ENCODE measurements at places on chromosomes 5 and 9.

GRCh38 chr9:27851858-27852257 is 278.6 kb upstream of the C9orf72 start:
- no peak for DNase-seq

DNA sequence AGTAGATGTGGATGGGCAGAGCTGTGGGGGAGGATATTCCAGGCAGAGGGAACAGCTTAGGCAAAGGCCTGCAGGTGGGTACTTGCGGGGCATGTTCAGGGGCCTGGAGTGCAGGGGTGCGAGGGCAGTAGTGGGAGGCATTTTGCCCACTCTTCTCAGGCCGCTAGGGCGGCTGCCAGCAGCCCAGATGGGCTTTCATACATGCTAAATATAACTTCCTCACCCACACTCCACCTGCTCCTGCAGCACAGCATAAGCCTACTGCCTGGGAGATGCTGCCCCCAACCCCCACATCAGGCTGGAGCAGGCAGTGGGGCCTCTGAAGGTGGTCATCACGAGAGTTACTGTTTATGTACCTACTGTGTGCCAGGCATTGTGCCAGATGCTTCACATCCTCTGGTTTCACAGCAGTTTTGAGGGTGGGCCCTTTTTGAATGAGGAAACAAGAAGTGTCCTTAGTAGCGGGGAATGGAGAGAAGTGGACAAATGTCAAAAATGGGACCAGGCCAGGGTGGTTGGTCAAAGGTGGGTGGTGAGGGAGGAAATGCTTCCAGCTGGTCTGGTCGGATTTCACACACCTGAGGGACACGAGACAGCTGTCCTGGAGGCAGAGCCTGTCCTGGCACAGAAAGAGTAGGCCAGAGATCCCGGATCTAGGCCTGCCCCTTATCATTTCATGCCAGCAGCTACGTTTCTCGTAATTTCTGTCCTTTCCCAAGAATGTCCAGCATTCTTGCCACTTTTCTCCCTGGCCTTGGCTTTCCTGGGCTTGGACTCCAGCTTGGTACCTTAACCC is 12.1 kb downstream of the RGS14 start:
- no peak for DNase-seq

DNA sequence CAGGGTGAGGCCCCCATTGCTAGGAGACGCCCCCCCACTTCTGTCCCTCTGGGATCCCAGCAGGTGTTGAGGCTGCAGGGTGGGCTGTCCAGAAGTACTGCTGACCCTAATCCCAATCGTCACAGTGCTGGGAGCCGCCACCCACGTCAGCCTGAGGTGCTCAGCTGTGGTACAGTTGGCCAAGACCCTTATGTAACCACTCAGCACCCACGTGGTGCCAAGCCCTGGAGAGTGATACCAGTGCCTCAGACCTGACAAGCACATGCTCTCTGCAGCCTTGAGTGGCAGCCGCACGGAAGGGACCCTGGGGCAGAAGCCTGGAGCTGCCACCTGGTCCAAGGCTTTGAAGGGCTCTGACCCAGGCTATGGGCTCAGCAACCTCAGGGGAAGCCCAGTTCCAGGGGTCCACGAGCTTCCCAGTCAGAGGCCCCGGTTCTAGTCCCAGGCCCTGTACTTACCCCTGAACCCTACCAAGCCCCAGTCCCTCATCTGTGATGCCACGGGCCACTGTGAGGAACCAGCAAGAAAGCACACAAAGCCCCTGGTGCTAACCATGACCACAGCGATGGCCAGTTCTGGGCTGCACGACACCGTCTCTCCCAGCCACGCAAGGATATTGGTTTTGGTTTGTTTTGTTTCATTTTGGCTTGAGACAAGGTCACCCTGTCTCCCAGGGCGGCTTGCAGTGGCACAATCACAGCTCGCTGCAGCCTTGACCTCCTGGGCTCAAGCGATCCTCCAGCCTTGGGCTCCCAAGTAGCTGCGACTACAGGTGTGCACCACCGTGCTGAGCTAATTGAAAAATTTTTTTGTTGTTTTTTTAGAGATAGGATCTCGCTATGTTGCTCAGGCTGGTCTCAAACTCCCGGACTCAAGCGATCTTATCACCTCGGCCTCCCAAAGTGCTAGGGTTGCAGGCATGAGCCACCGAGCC is 50.7 kb downstream of the DBH start:
- no peak for DNase-seq

GRCh38 chr5:35859101-35859661 is 2.5 kb downstream of the IL7R start:
- no peak for DNase-seq

DNA sequence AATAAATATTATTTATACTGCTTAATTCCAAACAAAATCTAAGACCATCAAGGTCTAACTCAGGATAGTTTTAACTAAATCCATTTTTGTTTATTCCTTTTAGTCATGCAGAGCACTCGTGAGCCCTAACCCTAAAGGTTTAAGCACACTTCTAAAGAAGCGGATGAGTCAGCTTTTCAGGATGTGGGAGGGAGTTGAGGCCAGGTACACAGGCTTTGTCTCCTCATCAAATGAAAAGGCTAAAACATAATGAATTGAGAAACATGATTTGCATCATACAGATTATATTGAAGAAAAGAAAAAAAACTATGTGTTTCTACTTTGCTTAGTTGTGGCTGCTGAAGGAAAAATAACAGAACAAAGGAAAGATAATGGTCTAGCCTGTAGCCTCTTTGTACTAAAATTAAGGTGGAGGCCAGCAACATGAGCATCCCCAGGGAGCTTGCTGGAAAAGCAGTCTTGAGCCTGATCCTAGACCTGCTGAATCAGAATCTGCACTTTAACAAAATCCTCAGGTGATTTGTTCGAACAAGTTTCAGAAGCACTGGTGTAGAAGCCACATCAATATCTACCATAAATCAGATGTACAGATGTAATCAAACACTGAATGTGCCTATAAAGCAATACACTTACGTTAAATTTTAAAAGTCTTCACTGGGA is 21.1 kb upstream of the ISCA1 start:
- peak; percentile 25 for DNase-seq

- no peak for DNase-seq
Observed at GRCh38 chr5:38968665-38969064, 105.5 kb downstream of the RICTOR start.

GRCh38 chr5:10133830-10134229 is 115.9 kb downstream of the ATPSCKMT start:
- DNase-seq, result no peak

- no peak for DNase-seq
Observed at GRCh38 chr5:158739951-158740757, 359.6 kb downstream of the EBF1 start.

DNA sequence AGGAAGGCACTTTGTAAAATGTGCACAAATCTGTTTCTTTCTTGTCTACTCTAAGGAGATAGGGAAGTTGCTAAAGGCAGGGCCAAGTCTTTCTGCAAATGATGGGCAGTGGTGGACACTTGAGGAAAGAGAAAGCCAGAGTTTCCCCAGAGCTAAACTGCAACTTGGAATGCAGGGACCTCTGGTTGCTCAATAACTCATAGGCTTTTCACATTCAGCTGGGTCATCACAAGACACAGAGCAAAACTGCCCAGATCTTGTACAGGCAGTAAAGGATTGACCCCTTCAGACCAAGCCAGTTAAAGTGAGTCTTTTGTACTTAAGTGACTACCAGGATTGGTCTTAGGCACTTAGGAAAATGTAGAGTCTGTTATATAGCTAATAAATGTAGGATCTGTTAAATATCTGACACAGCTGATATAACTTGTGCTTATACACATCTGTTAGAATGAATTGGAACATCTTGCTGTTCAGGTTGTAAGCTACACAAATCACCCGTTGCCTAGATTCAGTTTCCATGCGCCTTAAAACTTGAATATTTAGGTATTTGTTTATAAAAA is 13.5 kb upstream of the AGXT2 start:
- DNase-seq, result no peak

DNA sequence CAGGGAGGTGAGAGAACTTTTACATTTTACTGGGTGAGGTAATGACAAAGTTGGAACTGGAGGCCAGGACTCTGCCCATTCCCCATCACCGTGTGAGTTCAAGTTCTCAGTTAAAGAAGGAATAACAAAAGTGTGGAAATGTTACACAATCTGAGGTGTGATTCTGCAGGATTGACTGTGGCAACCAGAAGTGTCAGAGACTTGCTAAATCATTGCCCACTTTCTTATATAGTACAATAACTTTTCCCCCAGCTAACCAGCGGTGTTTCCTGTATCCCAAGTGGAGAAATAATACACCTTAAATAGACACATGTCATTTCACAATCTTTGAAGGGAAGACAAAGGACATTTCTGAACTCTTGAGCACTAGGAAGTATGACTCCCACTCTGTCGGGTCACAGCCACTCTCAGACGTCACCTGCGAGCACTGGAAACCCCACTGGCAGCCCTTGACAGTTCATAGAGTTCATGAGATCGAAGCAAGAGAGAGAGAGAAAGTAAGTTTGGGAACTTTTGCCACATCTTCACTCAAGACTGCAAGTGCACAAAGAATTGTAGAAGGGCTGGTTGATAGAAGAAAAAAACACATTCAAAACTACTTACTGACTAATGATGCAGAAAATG is 28.4 kb downstream of the PAX5 start:
- DNase-seq, result no peak

DNA sequence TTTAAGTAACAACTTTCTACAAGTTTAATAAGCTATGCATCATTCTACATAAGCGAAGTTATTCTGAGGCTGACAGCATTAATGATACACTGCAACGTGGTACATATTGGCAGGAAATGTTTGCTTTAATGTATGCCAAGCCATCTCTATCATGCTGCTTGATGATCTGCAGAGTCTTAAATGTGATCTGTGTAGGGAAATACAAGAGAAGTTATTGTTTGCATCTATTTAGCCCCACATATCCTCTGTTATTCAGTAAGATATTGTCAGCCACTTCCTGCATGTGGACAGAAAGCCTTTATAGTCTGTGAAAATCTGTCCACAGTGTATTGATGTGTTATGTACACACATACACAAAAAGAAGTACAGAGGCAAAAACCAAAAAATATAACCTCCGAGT is 193.1 kb upstream of the FREM1 start:
- DNase-seq, result no peak

GRCh38 chr5:143987751-143988560 is 176.0 kb downstream of the HMHB1 start:
- no peak for DNase-seq

DNA sequence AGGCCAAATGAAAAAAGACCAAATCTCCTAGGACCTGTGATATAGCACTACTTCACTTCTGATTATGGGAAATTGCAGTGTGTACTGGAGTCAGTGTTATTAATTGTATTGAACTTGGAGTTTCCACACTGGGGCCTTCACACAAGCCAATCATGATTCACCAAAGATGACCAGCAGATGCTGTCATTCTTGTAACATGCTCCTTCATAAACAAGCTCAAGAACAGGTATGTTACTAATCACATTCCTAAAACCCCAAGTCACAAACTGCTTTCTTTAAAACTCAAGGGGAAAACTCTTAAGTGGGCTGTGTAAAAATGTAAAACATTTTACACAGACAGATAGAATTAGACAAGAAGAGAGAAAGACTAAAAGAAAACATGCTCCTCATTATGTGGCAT is 5.6 kb downstream of the KLHL3 start:
- DNase-seq, result no peak

DNA sequence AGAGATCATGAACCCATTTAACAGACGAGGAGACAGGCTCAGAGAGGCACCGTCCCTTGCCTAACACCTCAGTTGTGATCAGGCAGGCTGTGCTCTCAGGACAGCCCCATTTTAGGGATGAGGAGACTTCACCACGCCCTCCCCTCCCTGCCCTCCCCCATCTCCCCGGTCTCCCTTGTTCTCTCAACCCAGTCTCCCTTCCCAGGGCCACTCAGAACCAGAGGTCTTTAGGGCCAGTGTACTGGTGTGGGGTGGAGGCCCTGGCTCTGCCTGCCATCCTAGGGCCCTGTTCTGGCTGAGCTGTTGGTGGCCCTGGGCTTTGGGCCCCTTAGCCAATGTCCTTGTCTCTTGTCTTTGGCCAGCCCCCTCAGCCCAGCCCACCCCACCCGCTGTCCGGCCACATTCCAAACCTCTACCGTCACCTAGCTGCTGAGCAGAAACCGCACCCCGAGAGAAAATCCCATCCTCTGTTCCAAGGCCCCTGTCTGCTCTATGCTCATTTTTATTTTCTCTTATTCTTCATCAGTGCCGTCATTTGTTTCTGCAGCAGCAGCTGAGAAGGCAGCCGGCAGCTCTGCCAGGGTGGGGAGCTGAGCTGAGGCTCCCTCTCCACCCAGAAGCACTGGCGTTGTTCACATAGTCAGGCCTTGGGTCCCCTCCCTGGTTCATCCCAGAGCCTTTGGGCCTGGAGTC is 33.9 kb downstream of the OLFML2A start:
- DNase-seq, result peak; percentile 95

GRCh38 chr9:4137681-4138099 is 162.2 kb downstream of the GLIS3 start:
- DNase-seq, result no peak

- no peak for DNase-seq
Observed at GRCh38 chr9:14960881-14961280, 50.7 kb upstream of the FREM1 start.

GRCh38 chr9:131704141-131704983 is 35.5 kb downstream of the RAPGEF1 start:
- DNase-seq, result no peak

- DNase-seq, result no peak
Observed at GRCh38 chr9:36118201-36118600, 18.3 kb upstream of the GLIPR2 start.

DNA sequence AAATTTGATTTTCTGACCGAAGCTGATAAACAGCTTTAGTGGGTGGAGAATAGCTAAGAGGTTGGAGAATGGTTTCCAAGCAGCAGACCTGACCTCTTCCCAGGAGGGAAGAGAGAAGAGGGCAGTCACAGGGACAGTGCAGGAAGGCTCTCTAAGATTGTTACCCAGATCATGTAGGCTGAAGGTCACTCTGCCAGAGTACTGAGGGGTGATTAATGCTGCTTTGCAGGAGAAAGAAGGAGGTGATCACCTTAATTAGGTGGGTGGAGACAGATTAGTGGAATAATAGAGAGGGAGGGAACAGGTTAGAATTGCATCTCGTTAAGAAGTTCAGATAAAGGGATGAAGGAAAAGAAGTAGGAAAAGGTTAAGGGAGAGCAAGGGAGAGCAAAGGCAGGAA is 440.5 kb downstream of the BRINP1 start:
- DNase-seq, result peak; percentile 38

GRCh38 chr5:6788956-6789649 is 75.9 kb downstream of the TENT4A start:
- DNase-seq, result peak; percentile 50

All from iPS-NIHi11 (cell line).